Naive thymus-derived CD4-positive, alpha-beta T cell (primary cell): ENCODE measurements at places on chromosomes 2 and 18.
A peak's percentile ranks its signal among the peaks of the same experiment; 100 is the strongest.

GRCh38 chr2:181457741-181458425 is 697 bp downstream of the ITGA4 start:
- peak overlapping the region; percentile 82 for H3K27ac ChIP-seq
- DNase-seq, result peak; percentile 46
- peak overlapping the region; percentile 91 for H3K4me3 ChIP-seq
- H3K27me3 ChIP-seq, result no peaks in the 10 kb centered on the region
- peaks cover 19% of the 10 kb centered on the region for H3K4me1 ChIP-seq

GRCh38 chr2:236341067-236341466 is 76.9 kb upstream of the ASB18 start:
- H3K4me1 ChIP-seq, result no peaks in the 10 kb centered on the region
- H3K27me3 ChIP-seq, result no peaks in the 10 kb centered on the region
- H3K4me3 ChIP-seq, result no peak overlapping the region
- no peaks in the 10 kb centered on the region for H3K36me3 ChIP-seq

DNA sequence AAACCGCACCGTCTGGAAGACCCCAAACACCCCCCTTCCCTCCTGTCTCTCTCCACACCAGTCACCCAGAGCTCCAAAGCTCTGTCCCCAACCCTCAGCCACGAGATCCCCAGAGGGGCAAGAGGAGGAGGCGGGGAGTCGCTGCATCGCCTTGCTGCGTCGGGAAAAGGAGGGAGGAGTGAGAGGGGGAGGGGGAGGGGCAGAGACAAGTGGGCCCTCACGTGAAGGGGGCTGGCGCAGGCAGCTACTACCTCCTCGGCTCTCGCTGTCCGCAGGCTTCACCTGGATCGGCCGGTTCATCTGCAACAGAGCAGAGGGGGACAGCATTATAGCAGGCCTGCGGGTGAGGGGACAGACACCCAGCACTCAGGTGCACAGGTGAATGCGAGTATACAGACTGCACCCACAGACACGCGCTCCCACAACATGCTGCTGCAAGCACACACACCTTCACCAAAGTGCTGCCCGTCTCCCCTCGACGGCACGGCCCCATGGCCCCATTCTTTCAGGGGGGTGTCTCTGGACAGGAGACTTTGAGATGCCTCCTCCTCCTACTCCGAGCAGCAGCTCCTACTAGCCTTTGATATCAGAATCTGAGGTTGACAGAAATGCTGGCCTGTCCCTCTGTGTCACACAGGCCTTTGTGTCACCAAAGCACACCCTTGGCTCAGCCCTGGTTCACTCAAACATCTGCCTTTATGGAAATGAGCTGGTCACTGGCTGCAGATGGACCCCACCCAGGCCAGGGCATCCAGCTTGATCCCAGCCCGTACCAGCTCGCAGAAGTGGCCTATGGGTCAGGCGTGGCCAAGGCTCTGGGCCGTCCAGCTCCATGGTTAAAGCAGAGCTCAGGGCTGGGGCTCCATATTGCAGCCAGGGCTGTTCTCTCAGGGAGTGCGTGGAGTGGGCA is 243.8 kb downstream of the CELF4 start:
- no peak for DNase-seq
- H3K27ac ChIP-seq, result no peak overlapping the region
- H3K36me3 ChIP-seq, result no peaks in the 10 kb centered on the region
- no peak overlapping the region for H3K4me3 ChIP-seq
- H3K27me3 ChIP-seq, result no peaks in the 10 kb centered on the region
- no peaks in the 10 kb centered on the region for H3K4me1 ChIP-seq

- H3K36me3 ChIP-seq, result no peaks in the 10 kb centered on the region
- no peak for DNase-seq
- no peak overlapping the region for H3K4me3 ChIP-seq
- H3K27me3 ChIP-seq, result no peaks in the 10 kb centered on the region
- no peaks in the 10 kb centered on the region for H3K4me1 ChIP-seq
These were observed 954.7 kb upstream of the FANCL start for GRCh38 chr2:59195851-59196250.

- no peaks in the 10 kb centered on the region for H3K27me3 ChIP-seq
- no peak for DNase-seq
- no peak overlapping the region for H3K27ac ChIP-seq
- H3K4me1 ChIP-seq, result peaks cover 10% of the 10 kb centered on the region
These were observed 6.6 kb downstream of the NEMP2 start for GRCh38 chr2:190527918-190528317.

- no peaks in the 10 kb centered on the region for H3K27me3 ChIP-seq
- no peak overlapping the region for H3K27ac ChIP-seq
- H3K4me1 ChIP-seq, result no peaks in the 10 kb centered on the region
- H3K4me3 ChIP-seq, result no peak overlapping the region
These were observed 194.5 kb upstream of the APCDD1 start for GRCh38 chr18:10259901-10260300.

DNA sequence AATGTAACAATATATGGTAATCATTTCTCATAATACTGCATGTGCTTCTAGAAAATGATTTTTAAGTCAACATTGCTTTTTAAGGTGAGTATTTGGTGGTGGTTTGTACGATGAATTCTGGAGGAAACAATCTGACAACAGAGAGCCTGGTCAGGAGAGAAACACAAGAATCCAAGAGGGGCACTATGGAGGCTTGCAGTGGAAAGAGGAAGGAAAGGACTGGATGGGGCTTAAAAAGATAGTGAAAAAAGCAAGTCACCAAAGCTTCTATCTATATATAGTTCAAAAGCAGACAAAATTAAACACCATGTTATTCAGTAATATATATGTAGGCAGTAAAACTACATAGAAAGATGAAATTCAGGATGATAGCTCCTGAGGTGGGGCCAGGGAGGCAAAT is 109.4 kb upstream of the SERTAD2 start:
- no peaks in the 10 kb centered on the region for H3K36me3 ChIP-seq
- DNase-seq, result no peak
- H3K4me1 ChIP-seq, result peaks cover 3% of the 10 kb centered on the region
- no peaks in the 10 kb centered on the region for H3K27me3 ChIP-seq
- H3K27ac ChIP-seq, result no peak overlapping the region
- H3K4me3 ChIP-seq, result no peak overlapping the region

DNA sequence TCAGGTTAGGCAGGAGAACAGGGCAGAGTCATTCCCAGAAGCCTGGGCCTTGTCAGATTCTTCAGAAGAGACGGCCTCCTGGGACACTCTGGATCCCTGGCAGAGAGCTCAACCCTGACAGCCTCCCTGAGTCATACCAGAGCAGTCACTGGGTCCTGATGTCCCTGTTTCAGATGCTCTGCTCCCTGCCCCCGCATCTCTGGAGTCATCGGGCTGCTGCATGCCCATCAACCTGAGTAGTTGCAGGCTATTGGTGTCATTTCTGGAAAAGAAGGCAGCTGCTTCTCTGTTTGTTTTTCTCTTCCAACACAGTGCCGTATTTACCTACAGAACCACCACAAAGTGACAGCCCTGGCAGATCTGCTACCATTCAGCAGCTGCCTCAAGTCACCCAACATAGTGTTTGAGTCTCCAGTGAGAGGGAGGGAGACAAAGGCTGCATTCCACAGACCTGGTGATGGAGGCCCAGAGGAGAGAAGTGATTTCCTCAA is 145.1 kb downstream of the B3GNT2 start:
- no peaks in the 10 kb centered on the region for H3K4me1 ChIP-seq
- no peaks in the 10 kb centered on the region for H3K27me3 ChIP-seq
- no peaks in the 10 kb centered on the region for H3K36me3 ChIP-seq
- no peak for DNase-seq
- H3K4me3 ChIP-seq, result no peak overlapping the region

- H3K4me3 ChIP-seq, result no peak overlapping the region
- no peak overlapping the region for H3K27ac ChIP-seq
- DNase-seq, result no peak
- H3K36me3 ChIP-seq, result no peaks in the 10 kb centered on the region
- no peaks in the 10 kb centered on the region for H3K4me1 ChIP-seq
These were observed 25.5 kb downstream of the LYPD6 start for GRCh38 chr2:149355716-149356422.

- H3K27me3 ChIP-seq, result no peaks in the 10 kb centered on the region
- H3K27ac ChIP-seq, result no peak overlapping the region
- no peaks in the 10 kb centered on the region for H3K36me3 ChIP-seq
- H3K4me3 ChIP-seq, result no peak overlapping the region
- no peak for DNase-seq
These were observed 119.2 kb downstream of the ACKR3 start for GRCh38 chr2:236688563-236689392.

DNA sequence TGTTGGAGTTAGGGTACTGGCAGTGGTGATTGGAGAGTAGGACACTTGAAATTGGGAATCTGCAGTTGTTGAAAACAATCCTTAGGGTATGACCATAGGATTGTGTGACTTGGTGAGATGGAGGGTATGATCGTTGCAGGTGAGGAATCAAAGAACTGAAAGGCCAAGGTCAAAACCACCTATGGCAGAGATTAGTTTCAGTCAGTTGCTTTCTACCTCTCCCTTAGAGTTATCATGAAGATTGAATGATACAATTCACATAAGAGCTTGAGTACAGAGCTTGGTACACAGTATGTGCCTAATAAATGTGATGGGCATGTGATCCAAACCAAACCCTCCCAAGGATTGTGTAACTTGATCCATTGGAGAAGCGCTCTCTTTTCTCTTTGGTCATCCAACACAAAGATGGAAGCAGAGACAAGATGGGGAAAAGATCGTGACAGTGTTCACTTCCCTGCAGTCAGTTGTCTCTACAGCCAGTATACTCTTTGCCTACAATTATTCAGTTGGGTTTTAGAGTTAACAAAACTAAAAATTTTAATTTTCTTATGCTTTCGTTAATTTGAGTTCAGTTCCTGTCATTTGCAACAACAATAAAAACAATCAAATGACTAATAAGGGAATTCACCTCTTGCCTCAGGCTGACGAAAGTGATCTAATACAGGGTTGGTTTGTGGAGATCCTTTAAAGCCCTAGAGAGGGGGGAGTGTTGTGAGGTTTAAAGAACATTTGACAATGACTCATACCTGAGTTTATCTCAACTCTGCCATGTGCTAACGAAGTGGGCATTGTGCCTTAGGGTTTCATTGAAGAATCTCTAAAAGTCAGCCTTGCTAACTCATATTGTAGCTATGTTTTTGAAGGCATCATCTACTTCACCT is 14.8 kb upstream of the SMAD2 start:
- H3K4me3 ChIP-seq, result no peak overlapping the region
- no peaks in the 10 kb centered on the region for H3K36me3 ChIP-seq
- H3K4me1 ChIP-seq, result no peaks in the 10 kb centered on the region
- H3K27ac ChIP-seq, result no peak overlapping the region
- no peak for DNase-seq

DNA sequence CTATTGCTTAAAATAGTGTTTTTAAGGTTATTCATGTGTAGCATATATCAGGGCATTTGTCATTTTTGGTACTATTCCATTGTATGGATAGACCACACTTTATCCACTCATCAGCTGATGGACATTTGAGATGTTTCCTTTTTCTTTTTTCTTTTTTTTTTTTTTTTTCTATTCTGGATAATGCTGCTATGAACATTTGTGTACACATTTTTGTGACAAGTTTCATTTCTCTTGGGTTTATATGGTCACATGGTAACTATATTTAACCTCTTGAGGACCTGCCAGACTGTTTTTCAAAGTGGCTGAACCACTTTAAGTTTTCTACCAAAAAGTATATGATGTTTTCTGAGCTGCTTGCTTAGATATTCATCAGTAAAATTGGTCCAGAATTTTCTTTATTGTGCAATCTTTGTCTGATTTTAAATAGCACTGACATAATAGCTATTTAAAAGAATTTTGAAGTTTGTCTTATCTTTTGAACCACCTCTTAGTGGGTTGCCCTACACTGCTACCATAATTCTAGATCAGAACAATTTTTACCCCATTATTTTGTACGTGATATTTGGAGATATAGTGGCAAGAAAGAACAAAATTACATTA is 219.4 kb upstream of the SIX3 start:
- H3K27me3 ChIP-seq, result no peaks in the 10 kb centered on the region
- H3K4me1 ChIP-seq, result no peaks in the 10 kb centered on the region
- no peak for DNase-seq

- no peak for DNase-seq
- H3K4me1 ChIP-seq, result no peaks in the 10 kb centered on the region
- H3K27ac ChIP-seq, result no peak overlapping the region
- H3K4me3 ChIP-seq, result no peak overlapping the region
These were observed 127.8 kb downstream of the TPGS2 start for GRCh38 chr18:36700955-36701354.

DNA sequence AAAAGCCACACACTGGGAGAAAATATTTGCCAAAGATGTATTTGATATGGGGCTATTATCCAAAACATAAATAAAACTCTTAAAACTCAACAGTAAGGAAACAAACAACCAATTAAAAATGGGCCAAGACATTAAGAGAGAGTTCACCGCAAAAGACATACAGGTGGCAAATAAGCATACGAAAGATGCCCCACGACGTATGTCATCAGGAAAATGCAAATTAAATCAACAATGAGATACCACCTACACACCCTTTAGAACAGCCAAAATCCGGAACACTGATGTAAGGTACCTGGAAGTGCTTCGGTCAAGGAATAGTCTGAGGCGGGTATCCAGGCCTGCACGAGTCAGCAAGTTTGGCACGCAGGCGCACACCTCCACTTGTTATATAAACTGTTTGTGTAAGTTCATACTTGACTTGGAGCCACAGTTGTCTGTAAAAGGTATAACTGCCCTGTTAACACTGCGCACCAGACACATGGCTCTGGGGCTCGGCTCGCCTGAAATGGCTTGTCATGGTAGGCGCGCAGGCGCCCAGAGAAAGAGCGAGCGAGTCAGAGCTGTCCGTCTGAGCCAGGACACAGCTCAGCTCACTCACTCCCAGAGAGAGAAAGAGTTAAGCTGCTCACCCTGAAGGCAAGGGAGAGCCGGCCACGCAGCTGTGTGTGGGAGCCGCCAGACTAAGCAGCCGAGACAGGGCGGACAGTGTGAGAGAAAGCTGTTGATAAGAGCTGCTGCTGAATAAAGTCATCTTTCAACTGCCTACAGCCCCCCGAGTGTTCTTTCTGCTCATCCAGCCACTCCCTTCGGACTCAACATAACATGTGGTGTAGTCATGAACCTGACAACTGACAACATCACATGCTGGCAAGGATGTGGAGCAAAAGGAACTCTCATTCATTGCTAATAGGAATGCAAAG is 87.3 kb downstream of the HNRNPLL start:
- no peak overlapping the region for H3K4me3 ChIP-seq
- H3K36me3 ChIP-seq, result no peaks in the 10 kb centered on the region
- no peaks in the 10 kb centered on the region for H3K27me3 ChIP-seq
- no peak for DNase-seq
- no peak overlapping the region for H3K27ac ChIP-seq

DNA sequence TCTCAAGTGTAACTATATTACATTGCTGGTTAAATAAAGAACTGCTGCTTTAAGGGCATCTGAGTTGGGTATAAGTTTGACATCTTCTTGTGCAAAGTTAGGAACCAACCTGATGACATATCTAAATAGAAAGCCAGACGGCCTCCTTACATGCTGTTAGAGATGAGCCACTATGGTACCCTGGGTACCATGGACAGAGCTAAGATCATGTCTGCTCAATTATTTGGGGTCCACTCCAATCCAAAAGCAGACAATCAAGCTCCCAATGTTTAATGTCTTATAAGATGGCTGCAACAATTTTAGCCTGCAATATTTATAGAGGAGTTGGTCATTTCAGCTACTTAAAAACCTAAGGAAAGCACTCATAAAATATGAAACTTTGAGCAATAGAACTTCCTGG is 86.2 kb downstream of the UPP2 start:
- no peaks in the 10 kb centered on the region for H3K27me3 ChIP-seq
- no peak overlapping the region for H3K4me3 ChIP-seq
- no peak for DNase-seq
- no peaks in the 10 kb centered on the region for H3K4me1 ChIP-seq
- no peak overlapping the region for H3K27ac ChIP-seq

- no peaks in the 10 kb centered on the region for H3K27me3 ChIP-seq
- no peak overlapping the region for H3K4me3 ChIP-seq
- DNase-seq, result no peak
- H3K4me1 ChIP-seq, result no peaks in the 10 kb centered on the region
- H3K36me3 ChIP-seq, result no peaks in the 10 kb centered on the region
- no peak overlapping the region for H3K27ac ChIP-seq
These were observed 70.0 kb downstream of the EXOC6B start for GRCh38 chr2:72755647-72756423.
